ENCODE measurements at places on chromosomes 12 and 14. TPM values are rescaled to one million over a fixed set of nuclear protein-coding genes. Genes with fewer than 3 reads are reported as not detected.
A peak's percentile ranks its signal among the peaks of the same experiment; 100 is the strongest.

Gene CPM
- 3.2 TPM for total RNA-seq

Gene BDKRB2
- 0.26 TPM for total RNA-seq

DNA sequence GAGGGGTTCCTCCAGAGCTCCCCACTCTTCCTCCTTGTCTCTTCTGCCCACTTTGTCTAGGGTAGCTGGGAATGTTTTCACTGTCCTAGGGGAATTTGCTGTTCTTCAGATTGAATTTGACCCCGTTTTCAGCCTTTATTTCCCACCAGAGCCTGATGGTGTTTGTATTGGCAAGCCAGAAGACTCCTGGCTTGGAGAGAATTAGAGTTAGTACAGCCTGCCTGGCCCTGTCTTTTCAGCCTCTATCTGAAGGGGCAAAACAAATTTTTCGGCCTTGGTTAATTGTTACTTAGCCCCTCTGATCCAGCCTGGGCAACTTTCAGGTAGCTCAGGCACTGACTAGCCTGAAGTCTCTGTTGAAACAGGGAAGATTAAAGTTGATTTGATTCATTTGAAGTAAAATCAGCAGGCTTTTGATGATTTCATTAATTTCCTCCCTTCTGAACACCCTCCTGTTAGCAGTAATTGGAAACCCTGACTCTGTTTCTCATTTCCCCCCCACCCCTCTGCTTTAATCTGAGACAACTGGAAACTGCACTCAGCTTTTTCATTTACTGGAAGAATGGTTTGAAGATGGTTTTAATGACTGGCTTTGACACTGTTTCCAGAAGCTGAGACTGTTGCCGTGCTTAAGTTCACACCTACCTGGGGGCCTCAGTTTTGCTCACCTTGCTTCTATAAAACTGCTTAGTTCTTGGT lies 63.3 kb downstream of the SUSD6 start:
- DNase-seq: no peak

DNA sequence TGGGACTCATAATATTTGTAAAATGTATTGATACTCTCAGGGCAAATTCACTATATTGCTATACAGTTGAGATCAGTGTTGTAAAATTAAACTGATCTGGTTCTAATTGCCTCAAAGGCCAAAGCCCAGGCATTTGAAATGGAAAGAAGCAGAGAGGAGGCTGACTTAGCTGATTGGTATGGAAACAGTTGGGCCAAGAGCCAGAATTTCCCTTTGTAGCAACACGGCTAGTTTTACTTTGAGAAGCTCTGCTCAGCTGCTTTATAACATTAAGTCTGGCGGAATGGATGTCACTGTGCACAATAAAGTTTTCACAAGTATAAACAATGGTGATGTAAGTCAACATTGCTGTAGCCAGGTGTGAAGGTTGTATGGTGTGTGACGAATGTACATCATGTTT lies 186.4 kb downstream of the MSRB3 start:
- peak; percentile 82 for DNase-seq

Gene TSPAN19
- not detected for total RNA-seq

Gene KRT79
- total RNA-seq: not detected

Gene DPY19L2
- total RNA-seq: 3.3 TPM

Gene TBX5
- total RNA-seq: not detected

GRCh38 chr14:96062010-96062409 lies 22.8 kb downstream of the C14orf132 start:
- DNase-seq: no peak

Gene PTPN21
- total RNA-seq: 21.7 TPM

Gene ZNF641
- 8.9 TPM for total RNA-seq

Gene ALG10
- 9.2 TPM for total RNA-seq

Gene KLRF1
- not detected for total RNA-seq

GRCh38 chr12:57146961-57147944 lies at the start of gene LRP1-AS:
Gene LRP1-AS, minus strand, starts transcription at chr12:57147619.
- no peak for DNase-seq

GRCh38 chr14:59055439-59056045 lies 132.9 kb upstream of the DAAM1 start:
- DNase-seq: peak; percentile 69

DNA sequence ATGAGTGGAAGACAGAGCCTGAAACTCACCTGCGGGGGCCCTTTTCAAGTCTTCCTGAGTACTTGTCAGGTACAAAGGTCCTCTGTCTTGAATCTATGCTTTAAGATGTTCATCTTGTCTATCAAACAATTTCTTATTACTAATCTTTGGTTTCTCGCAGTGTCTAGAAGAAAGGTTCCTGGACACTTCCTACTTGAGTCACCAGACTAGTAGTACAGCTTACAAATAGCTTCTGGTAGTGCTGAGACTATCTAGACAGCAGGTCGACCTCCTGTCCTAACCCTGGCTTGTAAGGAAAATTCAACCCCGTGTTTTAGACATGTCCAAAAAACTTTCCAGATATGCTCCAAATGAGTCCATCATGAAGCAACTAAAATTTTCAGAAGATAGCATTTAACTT lies 11.2 kb upstream of the ARID2 start:
- no peak for DNase-seq

DNA sequence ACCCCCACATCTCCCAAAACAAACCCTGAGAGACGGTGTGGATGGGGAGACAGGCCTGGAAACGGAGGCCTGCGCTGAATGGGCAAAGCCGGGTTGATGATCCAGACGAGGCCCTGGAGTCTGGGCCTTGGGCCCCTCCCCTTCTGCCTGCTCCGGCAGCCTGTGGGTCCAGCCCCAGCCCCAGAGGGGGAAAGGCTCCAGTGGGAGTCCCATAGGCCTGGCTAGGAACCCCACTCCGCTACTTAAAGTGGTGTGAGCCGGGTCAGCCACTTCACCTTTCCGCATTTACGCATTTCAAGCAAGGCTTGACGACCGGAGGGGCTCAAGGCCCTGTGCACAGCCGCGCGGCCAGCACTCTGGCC lies 695 bp upstream of the TNFAIP2 start:
- DNase-seq: no peak

DNA sequence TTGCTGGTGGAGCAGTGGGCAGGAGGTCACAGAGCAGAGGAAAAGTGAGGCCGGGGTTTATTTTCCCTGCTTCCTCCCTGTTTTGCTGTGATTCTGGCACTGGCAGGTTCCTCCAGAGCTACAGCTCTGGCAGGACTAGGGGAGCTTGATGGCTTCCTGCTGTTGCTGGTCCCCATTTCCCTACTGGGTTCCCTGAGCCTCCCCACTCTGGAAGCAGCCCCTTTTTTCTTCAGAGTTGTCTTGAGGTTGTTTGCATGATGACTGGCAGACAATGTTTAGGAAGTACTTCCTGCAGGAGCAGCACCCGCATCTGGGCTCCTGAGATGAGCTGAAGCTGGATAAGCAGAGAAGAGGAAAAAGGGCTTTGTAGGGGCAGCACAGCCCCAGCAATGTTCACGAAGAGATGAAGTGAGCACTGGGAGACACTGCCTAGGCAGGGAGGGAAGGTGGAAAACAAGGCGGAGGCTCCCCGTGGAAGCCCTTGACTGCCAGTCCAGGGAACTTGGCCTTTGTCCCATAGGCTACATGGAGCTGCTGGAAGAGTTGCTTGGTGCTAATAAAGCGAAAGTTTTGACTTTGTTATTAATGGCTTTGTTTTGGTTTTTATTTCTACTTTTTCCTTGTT lies 126.9 kb downstream of the SLC38A6 start:
- DNase-seq: no peak

DNA sequence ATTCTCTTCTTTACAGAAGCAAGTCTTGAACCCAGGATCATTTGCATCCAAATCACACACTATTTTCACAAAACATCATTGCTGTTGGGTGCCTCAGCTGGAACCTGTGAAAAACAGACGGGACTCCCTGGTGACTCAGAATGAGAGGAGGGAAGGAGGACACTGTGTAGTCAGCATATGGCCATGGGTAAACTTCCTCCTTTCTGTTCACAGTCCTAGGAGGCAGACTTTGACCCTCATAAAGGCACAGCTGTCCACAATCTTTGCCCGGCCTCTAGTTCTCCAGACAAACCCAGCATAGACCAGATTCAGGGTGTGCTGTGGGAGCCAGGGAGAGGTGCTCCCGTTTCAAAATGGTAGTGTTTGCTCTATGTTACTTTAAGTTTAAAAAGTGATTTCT lies 62.0 kb downstream of the DYRK2 start:
- DNase-seq: peak; percentile 40

DNA sequence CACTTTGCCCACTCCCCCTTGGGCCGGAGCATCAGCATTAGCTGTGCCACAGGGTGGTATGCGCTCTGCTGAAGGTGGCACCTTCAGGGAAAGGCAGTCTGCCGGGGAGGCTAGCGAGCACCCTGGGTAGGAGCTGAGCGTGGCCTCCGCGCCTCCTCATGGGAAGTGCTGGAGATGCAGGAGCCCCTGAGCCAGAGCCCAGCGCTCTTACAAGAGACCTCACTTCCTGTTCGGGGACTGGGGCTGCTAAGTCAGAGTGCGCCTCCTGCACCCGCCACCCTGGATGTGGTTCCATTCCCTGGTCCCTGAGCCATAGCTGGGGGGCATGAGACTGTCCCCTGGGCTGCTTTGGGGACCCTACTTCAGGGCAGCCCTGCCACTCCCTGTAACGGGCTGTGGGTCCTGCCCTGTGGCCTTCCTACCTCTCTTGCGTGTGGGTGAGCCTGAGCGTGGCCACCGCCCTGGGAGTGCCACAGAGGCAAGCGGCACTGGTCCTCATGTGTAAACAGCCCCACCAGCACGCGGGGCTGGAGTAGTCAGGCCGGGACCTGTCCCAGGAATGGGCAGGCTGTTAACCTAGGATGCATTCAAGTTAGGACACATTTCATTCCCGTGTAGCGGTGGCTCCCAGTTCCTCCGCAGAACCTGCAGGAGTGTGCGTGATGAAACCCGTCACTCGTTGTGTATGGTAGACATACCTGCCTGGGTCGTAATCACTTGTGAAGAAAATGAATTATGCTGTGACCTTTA lies 19.4 kb downstream of the COA8 start:
- DNase-seq: no peak

DNA sequence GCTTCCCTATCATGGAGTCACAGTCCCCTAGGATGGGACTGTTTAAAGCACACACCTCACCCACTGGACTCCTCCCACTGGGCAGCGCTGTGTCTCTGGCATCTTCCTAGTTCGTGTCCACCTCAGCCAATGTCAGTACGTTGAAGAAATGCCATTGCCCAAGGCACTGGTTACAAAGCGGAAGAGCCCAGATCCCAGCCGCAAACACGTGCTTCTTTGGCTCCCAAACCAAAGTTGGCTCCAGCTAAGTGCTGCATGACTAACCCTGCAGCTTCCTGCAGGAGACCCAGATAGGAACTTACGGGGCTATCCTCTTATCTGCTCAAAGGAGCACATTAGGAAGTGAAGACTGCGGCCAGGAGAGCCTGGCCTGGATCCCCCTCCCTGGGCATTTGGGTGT lies 9.3 kb downstream of the SYNE3 start:
- peak; percentile 94 for DNase-seq

Gene INSM2
- not detected for total RNA-seq

GRCh38 chr12:121781998-121782979 lies 11.2 kb downstream of the RHOF start:
- peak; percentile 50 for DNase-seq

DNA sequence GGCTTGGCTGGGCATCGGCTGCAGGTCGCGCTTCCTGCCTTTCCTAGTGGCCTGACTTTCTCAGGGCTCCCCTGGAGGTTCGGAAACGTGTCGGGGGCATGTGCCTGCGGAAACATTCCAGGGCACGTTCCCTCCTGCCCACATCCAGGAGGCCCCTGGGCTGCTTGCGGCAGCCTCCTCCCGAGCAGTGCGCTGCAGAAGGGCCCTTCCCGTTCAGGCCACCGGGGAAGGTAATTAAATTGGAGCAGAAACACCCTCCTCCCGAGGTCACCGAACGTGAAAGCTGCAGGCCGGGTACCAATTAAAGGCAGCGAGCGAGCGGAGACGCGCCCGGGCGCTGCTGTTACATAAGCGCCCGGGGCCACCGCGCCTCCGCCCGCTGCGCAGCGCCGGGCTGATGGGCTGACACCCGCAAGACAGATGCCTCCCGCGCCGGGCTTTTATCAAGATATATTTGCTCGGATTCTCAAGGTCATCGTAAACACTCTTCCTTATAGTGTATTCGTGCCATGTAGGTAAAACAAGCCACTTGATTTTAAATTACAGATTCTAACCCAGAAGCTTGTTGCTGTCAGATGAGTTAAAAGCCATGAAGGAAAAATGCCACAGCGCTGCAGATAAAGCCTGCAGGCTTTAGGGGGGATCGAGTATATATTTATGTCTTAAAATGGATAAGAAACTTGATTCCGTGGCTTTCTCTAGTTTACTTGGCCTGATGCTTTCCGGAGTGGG lies 31.4 kb downstream of the SSPN start:
- no peak for DNase-seq

Gene MYO1H
- not detected for total RNA-seq

DNA sequence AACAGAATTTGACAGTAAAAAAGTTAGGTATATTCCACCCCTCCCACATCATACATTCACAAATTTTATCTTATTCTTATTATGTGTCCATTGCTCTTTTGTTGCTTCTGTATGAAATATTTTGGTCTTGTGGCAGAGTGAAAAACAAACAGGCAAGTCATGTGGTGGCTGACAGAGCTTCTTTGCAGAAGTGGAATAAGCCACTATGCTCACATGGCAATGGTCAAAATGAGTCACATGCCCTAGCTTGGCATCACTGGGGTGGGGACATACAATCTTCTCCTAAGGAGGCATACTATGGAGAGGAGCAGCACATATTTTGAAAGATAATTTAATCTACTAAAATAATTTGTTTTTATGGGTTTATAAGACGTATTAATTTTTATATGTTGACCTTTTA lies 27.7 kb upstream of the CMA1 start:
- no peak for DNase-seq

DNA sequence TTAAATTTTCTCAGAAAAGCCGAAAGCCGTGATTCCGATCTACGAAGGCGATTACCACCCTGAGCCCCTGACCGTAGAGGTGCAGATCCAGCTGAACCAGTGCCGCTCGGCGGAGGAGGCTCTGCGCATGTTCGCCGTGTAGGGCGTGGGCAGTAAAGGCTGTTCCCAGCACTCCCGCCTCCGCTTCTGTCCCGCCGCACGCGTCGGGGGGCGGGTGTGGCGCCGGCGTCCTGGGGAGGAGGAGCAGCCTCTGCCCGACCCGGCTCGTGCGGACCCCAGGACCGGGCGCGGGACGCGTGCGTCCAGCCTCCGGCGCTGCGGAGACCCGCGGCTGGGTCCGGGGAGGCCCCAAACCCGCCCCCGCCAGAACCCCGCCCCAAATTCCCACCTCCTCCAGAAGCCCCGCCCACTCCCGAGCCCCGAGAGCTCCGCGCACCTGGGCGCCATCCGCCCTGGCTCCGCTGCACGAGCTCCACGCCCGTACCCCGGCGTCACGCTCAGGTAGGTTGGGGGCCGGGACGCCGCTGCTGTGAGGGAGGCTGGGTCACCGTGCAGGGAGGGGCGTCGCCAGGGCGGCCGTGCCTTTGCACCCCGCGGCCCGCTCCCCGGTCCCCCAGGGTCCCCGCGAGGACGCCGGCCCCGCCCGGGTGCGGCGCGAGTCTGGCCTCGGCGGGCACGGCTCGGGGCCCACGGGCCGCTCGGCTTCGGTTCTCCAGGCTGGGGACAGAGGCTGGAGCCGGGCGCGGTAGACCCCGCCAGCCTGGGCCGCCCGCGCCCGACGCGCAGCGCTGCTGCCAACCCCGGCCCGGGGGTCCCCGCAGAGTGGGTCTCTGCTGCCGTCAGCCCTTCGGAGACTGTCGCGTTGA lies at the start of gene B3GNT4:
B3GNT4 (plus strand) TSS at position 409 of the 866 bp plus-strand sequence. CDS start 910 bp downstream, outside the sequence.
- peak; percentile 33 for DNase-seq

Gene KRT3
- not detected for total RNA-seq

GRCh38 chr12:19120795-19121194 lies 8.7 kb upstream of the PLEKHA5 start:
- DNase-seq: no peak

All from myocyte (in vitro differentiated cells).